ENCODE measurements at places on chromosomes 11 and 22. TPM values are rescaled to one million over a fixed set of nuclear protein-coding genes. Genes with fewer than 3 reads are reported as not detected.

DNA sequence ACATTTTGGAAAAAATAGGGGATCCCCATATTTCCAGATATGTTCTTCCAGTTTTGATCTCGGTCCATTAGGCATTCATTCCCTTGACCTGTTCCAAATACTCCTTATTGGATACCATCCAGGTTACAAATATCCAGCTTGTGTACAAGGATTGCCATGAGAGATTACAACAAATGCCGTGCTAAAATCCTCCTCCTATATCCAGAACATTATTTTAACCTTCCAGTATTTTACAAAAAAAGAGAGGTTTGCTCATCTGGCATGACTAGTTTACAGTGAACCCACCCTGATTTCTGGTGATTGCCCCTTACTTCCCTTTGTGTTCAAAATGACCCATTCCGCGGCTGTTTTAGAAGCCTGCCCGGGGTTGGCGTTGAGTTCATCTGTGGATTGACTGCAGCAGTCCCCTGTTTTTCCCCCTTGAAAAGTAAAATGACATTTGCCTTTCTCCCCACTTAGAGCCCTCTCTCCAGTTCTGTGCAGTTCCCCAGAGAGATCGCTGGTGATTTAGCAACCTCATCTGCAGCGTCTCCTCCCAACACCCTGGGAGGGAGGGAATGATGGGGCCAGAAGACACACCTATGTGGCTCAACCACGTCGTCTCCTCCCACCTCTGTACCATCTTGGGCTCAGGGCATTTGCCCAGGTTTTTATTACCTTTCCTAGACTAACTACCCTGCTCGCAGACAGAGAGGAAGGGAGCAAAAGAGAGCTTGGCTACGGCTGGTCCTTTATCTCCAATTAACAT is 73.6 kb downstream of the DSCAML1 start:
- DNase-seq = no peak

DNA sequence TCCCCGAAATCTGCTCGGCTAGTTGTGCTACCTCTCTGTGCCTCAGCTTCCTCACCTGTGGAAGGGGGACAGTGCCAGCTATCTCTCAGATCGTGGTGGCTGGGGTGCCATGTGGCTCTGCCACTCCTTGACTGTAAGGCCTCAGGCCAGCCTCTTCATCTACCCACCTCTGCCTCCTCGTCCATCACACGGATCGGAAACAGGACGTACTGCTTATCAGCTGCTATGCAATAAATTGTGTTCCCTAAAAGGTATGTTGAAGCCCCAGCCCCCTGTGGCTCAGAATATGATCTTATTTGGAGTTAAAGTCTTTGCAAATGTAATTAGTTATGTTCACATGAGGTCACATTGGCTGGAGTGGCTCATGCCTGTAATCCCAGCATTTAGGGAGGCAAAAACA is 7.8 kb downstream of the PPM1F start:
- DNase-seq = no peak

GRCh38 chr11:134512571-134513538 is 100.8 kb upstream of the B3GAT1 start:
- no peak for DNase-seq

DNA sequence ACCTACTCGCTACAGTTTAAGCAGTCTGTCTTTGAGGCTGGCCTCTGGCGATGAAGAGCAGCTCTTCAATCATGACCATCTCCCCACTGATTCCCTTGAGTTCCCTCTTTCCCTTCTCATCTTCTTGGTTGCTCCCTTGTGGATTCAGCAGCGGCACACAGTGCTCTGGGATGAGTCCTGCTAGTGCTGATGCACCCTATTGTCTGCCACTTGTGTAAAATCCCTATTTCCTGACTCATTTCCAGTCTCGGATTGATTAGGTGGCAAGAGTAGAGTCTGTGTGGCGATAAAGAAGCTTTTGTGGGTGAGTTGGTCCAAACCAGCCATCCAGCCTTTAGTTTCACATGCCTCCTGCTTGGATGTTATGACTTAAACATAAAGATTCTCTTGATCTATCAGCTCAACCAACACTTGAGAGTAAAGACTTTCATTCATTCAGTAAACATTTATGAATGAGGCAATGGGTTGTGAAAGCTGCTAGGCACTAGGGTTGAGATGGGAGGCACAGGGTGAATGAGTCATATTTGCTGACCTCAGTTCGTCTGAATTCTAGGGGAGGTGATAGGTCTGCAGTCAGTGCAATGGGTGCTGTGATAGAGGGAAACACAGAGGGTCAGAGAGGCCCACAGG is 219.4 kb upstream of the RAG2 start:
- DNase-seq = no peak

DNA sequence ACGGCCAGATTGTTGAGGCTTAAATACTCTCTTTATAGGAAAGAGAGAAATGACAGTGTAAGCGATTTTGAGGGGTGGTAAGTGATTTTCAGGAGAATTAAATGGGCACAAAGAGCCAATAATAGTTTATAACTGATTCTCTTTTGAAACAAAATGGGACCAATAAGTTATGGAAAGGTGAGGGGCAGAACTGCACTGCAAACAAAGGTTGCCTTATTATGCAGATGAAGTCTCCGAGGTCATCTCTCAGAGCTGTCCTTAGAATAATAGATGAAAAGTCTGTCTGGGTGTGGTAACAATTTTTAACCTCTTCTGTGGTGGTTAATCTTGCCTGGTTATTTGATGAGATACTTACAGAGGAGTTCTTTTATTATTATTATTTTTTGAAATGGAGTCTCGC is 14.7 kb upstream of the CRTAM start:
- DNase-seq = no peak

DNA sequence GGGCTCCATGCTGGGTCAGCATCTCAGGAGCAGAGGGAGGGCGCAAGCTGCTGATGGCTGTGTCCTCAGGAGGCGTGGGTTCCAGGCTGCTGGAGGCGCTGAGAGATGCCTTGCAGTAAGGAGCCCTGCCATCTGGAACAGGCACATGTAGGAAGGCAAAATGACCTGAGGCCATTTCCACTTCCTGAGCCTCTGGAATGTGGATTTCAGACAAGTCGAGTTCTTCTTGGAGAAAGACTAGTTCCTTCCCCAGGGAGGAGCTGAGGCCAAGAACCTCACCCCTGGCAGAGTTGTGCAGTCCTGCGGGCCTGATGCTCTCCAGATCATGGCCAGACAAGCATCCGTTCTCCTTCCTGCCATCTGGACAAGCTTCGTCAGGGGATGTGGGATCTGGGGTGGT is 19.3 kb downstream of the HPS4 start:
- DNase-seq = no peak

DNA sequence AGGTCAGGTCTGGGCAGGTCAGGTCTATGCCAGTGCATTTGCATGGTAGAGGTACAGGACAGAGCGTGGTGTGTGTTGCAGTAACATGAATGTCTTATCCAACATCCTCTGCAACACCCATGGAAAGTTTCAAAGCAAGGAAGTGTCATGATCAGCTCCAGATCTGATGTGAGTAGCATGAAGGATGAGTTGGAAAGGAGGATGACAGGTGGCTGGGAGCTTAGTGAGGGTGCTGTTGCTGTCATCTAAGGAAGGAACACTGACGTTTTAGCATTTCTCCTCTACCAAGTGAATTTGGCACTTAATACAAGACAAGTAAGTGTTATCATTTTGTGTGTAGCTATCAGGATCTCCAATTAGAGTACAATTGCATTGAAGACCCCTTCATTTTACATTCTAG is 65.1 kb downstream of the GRK3 start:
- no peak for DNase-seq

GRCh38 chr11:115611343-115611742 is 107.1 kb upstream of the CADM1 start:
- DNase-seq = no peak

GRCh38 chr11:61696602-61697001 is 16.4 kb downstream of the DAGLA start:
- DNase-seq = no peak

- peak; percentile 53 for DNase-seq
These were observed 61.6 kb downstream of the LRP5 start for GRCh38 chr11:68373815-68374501.

- DNase-seq = no peak
These were observed 65.8 kb upstream of the RASSF10 start for GRCh38 chr11:12943311-12943710.

DNA sequence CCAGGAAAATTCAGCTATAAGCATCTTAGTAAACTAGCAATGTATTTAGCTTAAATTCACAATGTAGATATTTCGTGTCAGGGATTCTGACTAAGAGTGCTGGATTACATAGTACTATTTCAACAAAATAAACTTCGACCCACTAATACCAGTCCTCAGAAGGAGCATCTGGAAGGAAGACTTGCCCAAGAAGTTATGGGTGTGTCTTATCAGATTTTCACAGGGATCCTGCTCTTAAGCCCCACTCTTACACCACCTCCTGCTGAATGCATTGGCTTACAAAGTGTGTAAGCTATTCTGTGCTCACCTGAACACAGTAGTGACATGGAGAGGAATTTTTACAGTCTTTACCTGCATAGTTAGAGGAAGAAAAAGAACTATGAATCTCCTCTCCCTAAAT is 35.4 kb upstream of the ANO5 start:
- no peak for DNase-seq

DNA sequence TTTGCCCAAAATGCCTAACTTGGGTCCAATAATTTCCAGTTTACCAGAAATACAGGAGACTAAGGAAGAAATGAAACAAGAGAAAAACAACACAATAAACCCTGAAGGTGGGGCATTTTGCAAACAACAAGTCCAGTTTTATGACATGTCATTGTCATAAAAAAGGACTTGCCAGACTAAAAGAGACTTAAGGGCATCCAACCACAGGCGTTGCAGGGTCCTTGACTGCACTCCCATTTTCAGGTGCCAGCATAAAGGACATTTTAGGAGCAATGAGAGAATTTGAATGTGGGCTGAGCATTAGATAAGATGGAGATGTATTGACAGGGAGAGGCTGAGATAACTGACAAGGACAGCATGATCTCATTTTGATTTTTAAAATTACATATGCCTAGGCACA is 28.1 kb upstream of the DAGLA start:
- DNase-seq = no peak

GRCh38 chr11:62125316-62125715 is 1.5 kb downstream of the INCENP start:
- no peak for DNase-seq

GRCh38 chr22:38403812-38404211 is 51.2 kb downstream of the KCNJ4 start:
- no peak for DNase-seq

DNA sequence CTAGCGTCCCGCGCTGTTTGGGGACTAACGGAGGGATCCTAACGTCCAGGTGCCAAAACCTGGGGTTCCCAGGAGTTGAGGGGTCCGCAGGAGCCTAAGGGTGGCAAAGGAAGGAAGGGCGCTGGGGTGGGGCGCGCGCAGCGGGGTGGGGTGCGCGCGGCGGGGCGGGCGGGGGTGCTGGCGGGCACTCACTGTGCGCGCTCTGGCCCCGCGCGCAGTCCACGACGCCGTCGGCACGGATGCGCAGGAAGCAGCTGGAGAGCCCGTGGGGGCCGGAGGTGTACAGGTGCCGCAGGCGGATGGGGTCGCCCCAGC is 412 bp downstream of the FGF19 start:
- DNase-seq = no peak

- DNase-seq = no peak
These were observed 7.5 kb downstream of the LRFN4 start for GRCh38 chr11:66864172-66864901.

- no peak for DNase-seq
These were observed 82.9 kb downstream of the EXT2 start for GRCh38 chr11:44178381-44178780.

DNA sequence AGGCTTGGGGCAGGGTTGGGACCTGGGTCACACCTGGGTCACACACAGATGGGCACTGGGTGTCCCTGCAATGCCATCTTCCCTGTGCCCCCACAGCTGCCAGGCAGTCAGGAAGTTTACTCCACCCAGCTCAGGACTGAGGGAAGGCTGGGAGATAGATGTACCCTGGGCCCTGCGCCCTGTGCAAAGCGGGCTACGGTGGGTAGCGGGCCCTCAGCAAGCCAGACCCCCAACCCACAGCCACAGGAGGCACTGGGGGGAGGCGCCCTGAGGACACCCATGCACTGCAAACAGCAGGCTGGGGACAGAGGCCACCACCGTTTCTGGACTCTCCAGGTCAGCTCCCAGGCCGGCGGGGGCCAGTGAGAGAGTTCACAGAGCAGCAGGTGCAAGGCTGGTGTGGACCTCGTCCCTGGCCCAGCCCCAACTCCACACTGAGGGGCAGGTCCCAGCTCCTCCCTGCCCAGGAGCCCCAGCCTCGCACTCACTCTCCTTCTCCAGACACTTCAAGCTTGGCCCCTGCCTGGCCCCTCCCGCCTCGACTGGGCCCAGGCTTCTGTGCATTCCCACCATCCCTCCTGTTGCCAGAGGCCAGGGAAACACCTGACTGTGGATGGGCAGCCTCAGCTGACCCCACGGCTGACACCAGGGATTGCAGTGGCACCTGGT is 4.9 kb downstream of the DUSP8 start:
- DNase-seq = peak; percentile 57

- DNase-seq = no peak
These were observed 10.6 kb downstream of the PLXNB2 start for GRCh38 chr22:50296658-50297490.

GRCh38 chr11:90701716-90702115 is 478.9 kb upstream of the CHORDC1 start:
- DNase-seq = no peak

DNA sequence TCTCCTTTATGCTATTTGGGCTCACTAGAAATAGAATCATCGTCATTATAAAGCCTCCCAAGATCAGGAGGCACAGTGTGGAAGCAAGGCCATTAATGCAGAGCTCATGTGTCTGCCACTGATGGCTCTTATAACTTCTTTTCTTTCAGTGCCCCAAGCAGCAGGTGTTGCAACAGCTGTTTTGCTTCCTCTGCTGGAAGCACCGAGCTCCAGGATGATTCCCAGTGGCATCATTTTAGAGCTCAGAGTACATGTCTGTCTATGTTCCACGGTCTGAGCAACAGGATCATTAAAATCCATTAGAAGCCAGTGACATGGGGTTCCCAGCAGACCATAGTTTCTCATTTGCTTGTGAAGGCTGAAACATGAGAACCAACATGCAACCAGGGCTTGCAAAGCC is 803.0 kb upstream of the FAT3 start:
- no peak for DNase-seq

DNA sequence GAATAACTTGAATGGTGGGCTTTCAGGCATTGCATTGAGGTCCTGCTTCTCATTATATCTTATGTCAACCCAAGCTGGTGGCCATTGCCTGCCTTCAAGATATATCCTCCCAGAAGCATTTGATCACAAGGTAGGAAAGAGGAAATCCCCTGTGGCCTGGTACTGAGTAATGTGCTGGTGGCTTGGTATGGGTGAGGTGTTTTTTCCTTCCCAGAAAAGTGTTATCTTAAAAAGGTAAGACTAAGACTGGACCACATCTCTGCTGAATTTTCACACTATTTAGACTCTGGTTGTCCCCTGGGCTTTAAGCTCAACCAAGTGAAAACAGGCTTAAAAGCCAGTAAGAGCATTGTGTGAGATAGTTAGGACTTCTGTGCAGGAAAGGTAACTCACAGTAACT is 3.7 kb downstream of the INSC start:
- DNase-seq = no peak

GRCh38 chr11:46465683-46466082 is 74.1 kb upstream of the CHRM4 start:
- DNase-seq = no peak

SLC22A25 gene
- 28.4 TPM for total RNA-seq

OR2D2 gene
- total RNA-seq = not detected

FXYD2 gene
- total RNA-seq = 60.6 TPM

SHANK2 gene
- total RNA-seq = 36.4 TPM

SCGB1A1 gene
- not detected for total RNA-seq

IRAG1 gene
- total RNA-seq = 4.4 TPM

TRIM48 gene
- total RNA-seq = not detected

TMEM179B gene
- 28.4 TPM for total RNA-seq

RFPL1 gene
- not detected for total RNA-seq
